ENCODE measurements at places on chromosomes 7 and 10.

DNA sequence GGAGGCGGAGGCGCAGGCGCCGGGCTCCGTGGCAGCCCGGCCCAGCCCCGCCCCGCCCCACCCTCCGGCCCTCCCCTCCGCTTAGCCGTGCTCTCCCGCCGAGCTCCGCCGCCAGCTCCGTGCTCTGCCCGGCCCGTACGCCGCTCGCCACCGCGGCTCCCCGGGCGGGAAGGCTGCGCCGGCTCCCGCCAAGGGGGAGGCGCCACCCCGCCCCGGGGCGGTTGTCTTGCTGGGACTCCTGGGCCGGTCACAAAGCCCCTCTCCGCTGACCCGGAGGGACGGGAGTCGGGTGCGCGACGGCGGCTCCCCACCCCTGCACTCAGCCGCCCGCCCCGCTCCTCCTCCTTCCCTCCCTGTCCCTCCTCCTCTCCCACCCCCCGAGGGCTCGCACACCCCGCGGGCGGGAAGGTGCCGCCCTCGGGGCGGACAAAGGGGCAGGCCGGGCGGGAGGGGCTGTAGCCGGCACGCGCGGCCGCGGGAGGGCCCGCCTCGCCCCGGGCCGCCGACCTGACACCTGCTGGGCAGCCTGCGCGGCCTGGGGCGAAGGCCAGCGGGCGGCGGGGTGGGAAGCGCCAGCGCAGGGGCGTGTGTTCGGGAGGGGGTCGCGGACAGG, 11.5 kb upstream of the SP8 start:
- peak; percentile 94 for DNase-seq

DNA sequence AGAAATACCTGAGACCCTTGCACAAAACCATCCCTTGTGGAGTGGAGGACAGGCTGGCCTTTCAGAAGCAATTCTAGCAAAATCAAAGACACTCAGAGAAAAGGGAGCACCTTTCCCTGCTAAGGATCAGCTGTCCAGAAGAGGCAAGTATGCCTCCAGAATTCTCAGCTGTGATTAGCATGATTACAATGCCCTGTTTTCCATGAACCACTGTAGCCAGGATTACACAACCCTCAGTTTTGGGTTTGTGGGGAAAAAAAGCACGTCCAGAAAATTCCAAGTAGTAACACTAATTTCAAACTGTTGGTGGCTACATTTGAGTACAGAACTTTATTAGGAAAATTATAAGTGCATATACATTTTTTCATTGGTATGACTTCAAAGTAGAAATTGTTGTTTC, 15.0 kb downstream of the CXCL12 start:
- no peak for DNase-seq

DNA sequence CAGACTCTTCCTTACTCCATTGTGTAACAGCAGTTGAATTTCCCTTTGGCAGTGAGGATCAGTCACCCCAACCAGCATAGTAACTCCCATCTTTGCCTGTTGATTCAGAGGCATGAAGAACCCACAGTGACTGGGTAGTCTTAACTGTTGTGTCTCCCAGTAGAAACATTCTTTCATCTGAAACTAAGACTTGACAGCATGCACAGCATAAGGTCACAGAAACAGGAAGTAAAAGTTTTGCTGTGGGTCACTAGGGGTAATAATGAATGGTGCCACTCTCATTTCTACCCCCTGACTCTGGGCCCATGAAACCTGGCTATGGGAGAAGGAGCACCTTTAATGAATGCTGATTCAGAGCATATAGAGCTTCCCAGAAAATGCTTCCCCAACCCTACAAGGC, 8.3 kb upstream of the FRMPD2 start:
- no peak for DNase-seq

DNA sequence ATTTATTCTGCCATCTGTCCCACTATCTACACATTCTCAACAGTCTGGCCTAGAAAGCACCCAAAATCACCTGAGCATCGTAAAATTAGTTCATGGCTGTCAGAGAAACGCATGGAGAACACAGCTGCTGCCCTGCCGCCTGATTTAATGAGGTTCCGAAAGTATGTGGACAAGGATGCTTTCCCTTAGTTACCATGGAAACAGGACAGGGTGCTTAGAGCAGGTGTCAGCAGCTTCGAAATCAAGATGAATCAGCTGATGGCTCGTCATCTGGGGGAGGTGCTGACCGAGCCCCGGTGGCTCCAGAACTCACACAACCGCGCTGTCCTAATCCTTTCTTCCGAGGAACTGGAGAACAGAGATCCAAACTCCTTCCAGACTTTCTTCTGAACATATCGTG, 151.5 kb downstream of the TEX36 start:
- DNase-seq, result peak; percentile 54

- no peak for DNase-seq
Observed at GRCh38 chr7:144579687-144580086, 176.2 kb upstream of the NOBOX start.

GRCh38 chr7:37247861-37248260, 200.8 kb downstream of the ELMO1 start:
- DNase-seq, result no peak

- DNase-seq, result no peak
Observed at GRCh38 chr10:130885021-130885655, 426.4 kb downstream of the TCERG1L start.

DNA sequence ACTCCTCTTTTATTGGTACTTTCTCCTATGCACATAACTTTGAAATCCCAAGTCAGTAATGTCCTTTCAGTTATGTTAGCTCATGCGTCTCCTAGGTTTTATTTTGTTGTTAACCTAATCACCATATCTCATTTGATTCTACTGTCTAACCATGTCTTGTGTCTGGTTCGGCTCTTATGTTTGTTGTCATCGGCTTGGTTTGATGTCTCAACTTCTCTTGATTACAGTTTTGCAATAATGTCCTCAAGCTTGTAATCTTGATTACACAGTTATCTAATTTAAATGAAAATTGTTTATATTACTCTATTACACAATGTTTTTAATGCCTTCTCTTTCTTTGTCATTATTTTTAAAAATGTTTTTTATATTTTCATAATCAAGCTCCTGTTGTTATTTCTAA, 35.9 kb upstream of the SEMA3A start:
- no peak for DNase-seq

DNA sequence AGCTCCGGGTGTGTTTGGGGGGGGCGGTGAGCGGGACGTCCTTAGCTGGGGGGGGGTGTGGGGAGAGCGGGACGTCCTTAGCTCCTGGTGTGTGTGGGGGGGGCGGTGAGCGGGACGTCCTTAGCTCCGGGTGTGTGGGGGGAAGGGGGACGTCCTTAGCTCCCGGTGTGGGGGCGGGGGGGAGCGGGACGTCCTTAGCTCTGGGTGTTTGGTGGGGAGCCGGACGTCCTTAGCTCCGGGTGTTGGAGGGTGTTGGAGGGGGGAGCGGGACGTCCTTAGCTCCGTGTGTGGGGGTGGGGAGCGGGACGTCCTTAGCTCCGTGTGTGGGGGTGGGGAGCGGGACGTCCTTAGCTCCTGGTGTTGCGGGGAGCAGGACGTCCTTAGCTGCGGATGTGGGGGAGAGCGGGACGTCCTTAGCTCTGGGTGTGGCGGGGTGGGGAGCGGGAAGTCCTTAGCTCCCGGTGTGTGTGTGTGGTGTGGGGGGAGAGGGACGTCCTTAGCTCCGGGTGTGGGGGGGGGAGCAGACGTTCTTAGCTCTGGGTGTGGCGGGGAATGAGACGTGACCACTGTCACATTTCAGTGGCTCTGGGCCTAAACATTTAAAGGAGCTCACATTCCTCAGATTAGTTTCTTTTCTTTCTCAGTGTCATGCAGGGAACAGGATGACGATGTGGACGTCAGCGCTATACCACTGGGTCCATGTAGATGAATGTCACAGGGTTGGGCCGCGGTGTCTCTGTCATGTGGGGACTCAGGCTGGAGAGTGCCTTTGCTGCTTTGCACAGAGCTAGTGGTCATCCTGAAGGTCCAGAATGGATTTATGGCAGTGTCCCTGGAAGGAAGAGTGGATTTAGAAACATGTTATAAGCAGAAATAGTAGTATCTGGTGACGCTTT, 7.5 kb downstream of the DYNC2I1 start:
- DNase-seq, result no peak

DNA sequence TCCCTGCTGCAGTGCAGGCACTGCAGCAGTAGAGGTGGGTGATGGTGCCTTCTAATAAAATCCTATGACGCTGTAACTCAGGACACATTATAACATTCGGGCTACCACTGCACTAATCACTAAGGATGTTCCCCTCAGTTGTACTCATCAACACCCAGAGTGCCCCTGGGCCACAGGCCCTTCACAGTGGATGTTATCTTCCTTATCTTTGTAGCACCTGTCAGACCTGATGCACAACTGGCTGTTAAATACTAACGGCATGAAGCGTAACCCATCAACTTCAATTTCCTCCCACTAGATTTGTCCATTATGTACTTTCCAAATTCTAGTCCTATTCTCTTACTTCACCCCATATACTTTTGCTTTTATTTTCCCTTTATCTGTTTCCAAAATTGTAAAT, 66.3 kb downstream of the PARD3 start:
- DNase-seq, result no peak

Measured in NCI-H2081 (cell line).